ENCODE measurements at places on chromosomes 13 and 19.

- DNase-seq = no peak
Observed at GRCh38 chr13:37595162-37595561, 3.4 kb downstream of the POSTN start.

DNA sequence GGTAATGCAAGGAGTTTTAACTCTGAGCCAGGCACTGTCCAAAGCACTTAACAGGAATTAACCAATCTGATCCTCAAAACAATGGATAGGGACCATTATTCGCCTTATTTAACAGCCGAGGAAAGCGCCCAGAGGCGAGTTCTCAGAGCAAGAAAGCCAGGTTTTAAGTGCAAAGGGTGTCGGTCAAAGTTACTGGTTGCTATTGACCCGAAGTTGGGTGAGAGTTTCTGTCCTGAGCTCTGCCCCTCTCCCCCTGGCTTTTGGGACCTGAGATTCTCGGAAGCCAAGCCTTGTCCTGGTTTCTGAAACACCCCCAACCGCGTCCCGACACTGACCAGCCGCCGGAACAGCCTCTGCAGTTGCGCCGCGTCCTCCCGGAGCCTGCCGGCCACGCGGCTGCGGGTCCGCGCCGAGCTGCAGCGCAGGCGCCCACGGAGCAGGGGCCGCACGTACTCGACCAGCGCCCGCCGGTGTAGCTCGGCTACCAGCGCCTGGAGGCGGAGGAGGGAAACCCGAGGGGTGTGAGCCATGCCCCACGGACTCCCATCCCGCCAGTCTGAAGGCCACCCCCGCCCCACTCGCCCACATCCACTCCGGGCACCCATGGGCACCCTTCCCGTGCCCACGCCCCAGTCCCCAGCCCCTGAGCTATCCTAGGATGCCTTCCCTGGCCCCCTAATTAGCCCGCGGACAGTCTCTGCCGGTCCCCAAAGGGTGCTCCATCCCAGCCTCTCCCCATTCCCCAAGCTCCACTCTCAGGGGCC, 27.8 kb downstream of the EXOC3L2 start:
- DNase-seq = no peak

- DNase-seq = no peak
Observed at GRCh38 chr19:5648464-5648863, 25.6 kb downstream of the SAFB start.

DNA sequence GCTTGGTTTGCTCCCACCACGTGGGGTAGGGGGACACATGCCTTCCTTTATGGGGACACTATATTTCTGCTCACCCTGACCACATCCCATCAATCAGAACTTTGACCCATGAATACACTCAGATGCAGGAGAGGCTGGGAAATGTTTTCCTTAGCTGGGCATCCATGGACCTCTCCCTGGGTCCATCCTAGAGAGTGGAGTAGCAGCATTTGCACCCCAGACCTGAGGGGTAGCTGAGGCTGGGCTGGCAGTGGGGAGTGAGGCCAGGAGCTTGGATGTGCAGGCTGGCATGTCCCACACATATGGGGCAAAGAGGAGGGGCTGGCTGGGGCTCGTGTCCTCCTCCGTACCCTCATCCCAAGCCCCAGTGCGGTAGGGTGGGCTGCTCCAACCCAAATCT, 152.8 kb downstream of the TM9SF2 start:
- no peak for DNase-seq

GRCh38 chr13:73162912-73163911, 104.4 kb downstream of the KLF5 start:
- no peak for DNase-seq

GRCh38 chr13:97234236-97234635, 12.1 kb downstream of the MBNL2 start:
- DNase-seq = no peak

- DNase-seq = no peak
Observed at GRCh38 chr13:24184882-24185281, 24.4 kb downstream of the SPATA13 start.

DNA sequence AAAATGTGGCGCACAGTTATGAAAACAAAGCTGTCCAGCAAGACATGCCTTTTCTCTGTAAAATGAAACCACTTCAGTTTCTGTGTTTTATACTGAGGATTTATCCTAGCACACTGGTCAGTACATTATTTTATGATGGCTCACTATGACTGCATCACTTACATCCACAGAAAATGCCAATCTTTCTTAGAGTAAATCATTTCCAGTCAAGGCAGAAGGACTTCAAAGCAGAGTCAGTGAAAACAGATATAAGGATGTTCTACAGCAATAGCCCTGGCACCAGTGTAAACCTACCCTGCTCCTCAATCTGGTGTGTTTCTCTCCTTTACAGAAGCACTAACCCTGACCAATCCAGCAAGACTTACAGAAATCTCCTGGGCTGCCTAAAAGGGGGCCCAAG, 473.5 kb downstream of the GPC6 start:
- DNase-seq = no peak
